ENCODE measurements at places on chromosomes 7 and 10.

GRCh38 chr10:34200355-34200901 lies 614.7 kb downstream of the PARD3 start:
- H3K27ac ChIP-seq, result no peak overlapping the region
- H3K4me3 ChIP-seq, result no peak overlapping the region
- peaks cover 3% of the 10 kb centered on the region for H3K4me1 ChIP-seq
- DNase-seq, result peak; percentile 27
- H3K27me3 ChIP-seq, result no peaks in the 10 kb centered on the region
- H3K36me3 ChIP-seq, result no peaks in the 10 kb centered on the region

DNA sequence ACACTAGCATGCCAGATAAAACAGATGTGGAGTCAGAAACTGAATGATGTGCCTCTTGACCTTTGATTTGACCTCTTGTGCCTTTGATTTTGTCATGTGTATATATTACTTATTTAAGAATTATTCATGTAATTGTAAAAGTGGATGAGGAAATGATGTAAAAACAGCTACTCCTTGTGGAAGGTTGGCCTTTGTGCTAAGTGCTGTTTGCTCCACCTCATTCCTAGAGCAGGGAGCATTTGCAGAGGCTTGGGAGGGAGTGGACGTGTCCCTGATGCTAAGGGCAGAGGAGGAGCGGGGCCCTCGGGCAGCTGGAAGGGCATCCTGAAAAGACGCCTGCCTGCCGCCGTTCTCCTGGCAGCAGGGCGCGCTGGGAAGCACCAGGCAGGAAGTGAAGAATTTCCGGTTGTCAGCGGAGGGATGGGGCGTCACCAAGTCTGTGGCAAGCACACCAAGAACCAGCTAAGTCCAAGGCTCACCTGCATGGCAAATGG lies 197.6 kb upstream of the ZNF32 start:
- H3K27me3 ChIP-seq, result peaks cover 2% of the 10 kb centered on the region
- no peaks in the 10 kb centered on the region for H3K4me1 ChIP-seq
- DNase-seq, result no peak
- no peak overlapping the region for H3K4me3 ChIP-seq
- no peak overlapping the region for H3K27ac ChIP-seq
- H3K36me3 ChIP-seq, result no peaks in the 10 kb centered on the region

- no peak overlapping the region for H3K4me3 ChIP-seq
- no peaks in the 10 kb centered on the region for H3K27me3 ChIP-seq
- H3K4me1 ChIP-seq, result no peaks in the 10 kb centered on the region
- no peak for DNase-seq
- no peaks in the 10 kb centered on the region for H3K36me3 ChIP-seq
- no peak overlapping the region for H3K27ac ChIP-seq
Measured at GRCh38 chr7:138407792-138408191, 52.3 kb upstream of the TRIM24 start.

DNA sequence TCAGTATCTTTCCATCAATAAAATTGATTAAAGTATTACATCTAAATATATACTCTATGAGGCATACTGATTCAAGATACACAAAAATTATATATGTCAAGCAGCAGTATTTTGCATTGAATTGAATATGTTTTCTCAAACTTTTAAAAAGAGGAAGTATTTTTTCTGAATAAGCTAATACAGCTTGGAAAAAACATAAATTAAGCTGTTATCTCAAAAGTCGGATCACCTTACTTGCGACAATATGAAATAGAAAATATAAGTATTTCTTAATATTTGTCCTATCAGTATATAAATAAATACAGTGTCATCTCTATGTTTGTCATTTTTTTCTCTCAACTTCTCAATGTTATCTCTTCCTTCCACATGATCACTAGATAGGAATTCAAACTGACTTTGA lies 139.3 kb downstream of the MBL2 start:
- H3K27me3 ChIP-seq, result no peaks in the 10 kb centered on the region
- no peaks in the 10 kb centered on the region for H3K36me3 ChIP-seq
- H3K4me1 ChIP-seq, result no peaks in the 10 kb centered on the region
- H3K4me3 ChIP-seq, result no peak overlapping the region
- DNase-seq, result no peak
- no peak overlapping the region for H3K27ac ChIP-seq

DNA sequence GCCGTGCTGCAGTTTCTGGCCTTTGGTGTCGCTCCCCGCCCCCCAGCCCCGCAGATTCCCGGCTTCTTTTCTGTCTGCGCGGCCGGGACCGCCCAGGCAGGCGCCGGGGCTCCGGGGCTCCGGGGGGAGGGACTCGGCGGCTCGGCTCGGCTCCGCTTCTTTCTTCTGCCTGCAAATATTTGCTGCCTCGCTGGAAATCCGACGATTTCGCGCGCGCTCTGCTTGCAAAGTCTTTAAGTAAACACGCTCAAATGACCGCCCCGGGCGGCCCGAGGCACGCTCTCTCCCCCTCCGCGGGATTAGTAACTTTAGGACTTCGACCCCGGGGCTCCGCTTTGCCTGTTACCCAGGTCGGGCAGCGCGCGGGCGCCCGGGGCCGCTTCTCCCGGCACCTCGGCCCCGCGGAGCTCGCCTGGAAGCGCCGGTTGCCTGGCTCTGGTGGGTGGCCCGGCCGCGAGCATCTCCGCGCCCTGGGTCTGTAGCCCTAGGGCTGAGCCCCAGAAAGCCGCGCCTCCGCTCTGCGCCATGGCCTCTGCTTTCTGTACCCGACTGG lies 3.9 kb upstream of the GATA3 start:
- H3K36me3 ChIP-seq, result no peaks in the 10 kb centered on the region
- peaks cover 99% of the 10 kb centered on the region for H3K27me3 ChIP-seq
- peaks cover 41% of the 10 kb centered on the region for H3K4me1 ChIP-seq
- no peak overlapping the region for H3K27ac ChIP-seq
- H3K4me3 ChIP-seq, result peak overlapping the region; percentile 28
- DNase-seq, result peak; percentile 85

DNA sequence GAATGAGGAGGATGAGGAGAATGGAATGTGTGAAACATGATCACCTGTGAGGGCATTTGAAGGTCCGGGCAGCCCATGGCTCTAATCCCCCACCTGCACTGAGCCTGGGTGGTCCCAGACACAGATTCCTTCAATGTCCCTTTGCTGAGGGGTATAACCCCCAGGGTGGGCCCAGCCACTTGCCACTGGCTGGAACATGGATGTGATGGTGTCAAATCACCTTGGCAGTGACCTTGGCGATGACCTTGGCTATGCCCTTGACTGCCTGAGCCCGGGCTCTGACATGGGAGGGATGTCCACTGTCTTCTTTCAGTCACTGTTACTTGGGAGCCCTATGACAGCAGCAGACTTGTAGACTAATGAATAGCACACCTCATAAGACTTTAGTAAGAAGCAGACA lies 44.0 kb downstream of the PRKCQ start:
- DNase-seq, result no peak
- no peaks in the 10 kb centered on the region for H3K27me3 ChIP-seq
- H3K27ac ChIP-seq, result no peak overlapping the region
- no peaks in the 10 kb centered on the region for H3K36me3 ChIP-seq
- no peak overlapping the region for H3K4me3 ChIP-seq

DNA sequence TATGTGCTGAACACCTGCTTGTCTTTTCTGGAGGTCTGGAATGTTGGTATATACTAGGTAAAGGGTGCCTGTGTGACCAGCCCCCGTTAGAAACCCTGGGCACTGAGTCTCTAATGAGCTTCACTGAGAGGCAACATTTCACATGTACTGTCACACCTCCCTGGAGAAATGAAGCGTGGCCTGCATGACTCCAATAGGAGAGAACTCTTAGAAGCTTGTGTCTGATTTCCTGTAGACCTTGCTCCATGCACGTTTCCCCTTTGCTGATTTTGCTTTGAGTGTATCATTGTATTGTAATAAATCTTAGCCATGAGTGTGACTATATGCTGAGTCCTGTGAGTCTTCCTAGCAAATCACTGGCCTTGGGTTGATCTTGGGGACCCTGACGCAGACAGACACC lies 82.8 kb downstream of the PPP1R3C start:
- no peak for DNase-seq
- H3K36me3 ChIP-seq, result no peaks in the 10 kb centered on the region
- no peak overlapping the region for H3K4me3 ChIP-seq
- H3K27ac ChIP-seq, result no peak overlapping the region
- H3K4me1 ChIP-seq, result peaks cover 13% of the 10 kb centered on the region

DNA sequence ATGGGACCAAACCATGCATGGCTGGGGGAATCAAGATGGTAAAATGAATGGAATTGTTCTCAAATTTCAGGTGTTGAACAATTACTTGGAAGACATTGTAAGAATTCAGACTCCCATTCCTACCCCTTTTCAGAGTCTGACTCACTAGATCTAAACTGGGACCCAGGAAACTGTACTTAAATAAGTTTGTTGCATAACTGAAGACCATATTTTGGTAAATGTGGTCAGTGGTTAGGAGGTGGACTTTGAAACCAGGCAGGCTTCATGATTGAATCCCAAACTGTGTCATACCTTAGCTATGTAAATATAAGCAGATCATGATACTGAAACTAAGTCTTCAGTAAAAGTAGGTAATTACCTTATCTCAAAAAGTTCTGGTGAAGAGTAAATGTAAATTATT lies 41.7 kb downstream of the ZWINT start:
- no peaks in the 10 kb centered on the region for H3K27me3 ChIP-seq
- no peaks in the 10 kb centered on the region for H3K36me3 ChIP-seq
- H3K4me1 ChIP-seq, result no peaks in the 10 kb centered on the region
- no peak overlapping the region for H3K27ac ChIP-seq
- no peak for DNase-seq
- H3K4me3 ChIP-seq, result no peak overlapping the region

- peaks cover 11% of the 10 kb centered on the region for H3K36me3 ChIP-seq
- no peak for DNase-seq
- H3K27ac ChIP-seq, result no peak overlapping the region
- H3K4me3 ChIP-seq, result no peak overlapping the region
- H3K4me1 ChIP-seq, result peaks cover 5% of the 10 kb centered on the region
Measured at GRCh38 chr10:124392626-124393342, 25.9 kb downstream of the OAT start.

DNA sequence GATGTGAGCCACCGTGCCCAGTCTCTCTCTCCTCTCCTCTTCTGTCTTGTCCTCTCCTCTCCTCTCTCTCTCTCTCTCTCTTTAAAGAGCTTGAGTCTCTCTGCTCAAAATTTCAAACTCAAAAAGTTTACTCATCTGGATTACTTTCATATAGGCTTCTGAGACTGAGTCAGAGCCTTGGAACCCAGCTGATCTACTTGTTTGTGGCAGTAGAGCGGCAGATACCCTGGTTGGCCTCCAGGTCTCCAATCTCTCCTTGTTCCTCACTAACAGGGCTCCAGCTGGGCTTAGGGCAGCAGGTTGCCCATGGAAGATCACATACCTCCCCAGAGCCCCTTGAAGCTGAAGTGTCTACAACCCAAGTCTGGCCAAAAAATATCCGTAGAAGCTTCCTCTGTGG lies 51.0 kb downstream of the HHEX start:
- H3K4me1 ChIP-seq, result no peaks in the 10 kb centered on the region
- no peak overlapping the region for H3K4me3 ChIP-seq
- peaks cover 4% of the 10 kb centered on the region for H3K27me3 ChIP-seq
- no peak overlapping the region for H3K27ac ChIP-seq

DNA sequence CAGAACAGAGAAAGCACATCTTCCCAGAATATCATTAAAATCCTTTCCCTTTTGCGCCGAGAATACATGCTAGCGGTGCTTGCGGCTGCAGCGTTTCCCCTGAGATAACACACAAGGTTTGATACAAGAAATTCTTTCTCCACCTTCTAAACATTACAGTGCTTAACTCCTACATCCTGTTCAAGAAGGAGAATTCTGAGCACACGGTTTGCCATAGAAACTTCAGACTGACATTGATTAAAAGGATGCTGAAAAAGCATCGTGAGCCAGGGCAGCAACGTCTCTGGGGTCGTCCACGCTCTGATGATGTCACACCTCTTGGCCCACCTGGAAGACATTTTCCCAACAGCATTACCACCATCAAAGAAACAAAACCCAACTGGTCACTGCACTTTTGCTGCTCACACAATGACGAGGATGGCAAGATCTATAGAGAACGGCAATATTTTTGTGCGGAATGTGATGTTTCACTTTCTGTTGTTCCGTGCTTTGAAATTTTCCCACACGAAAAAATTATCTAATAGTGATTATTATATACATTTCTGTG lies 27.0 kb upstream of the PRSS1 start:
- H3K4me1 ChIP-seq, result no peaks in the 10 kb centered on the region
- H3K27me3 ChIP-seq, result no peaks in the 10 kb centered on the region
- H3K4me3 ChIP-seq, result no peak overlapping the region
- no peak for DNase-seq
- no peak overlapping the region for H3K27ac ChIP-seq
- H3K36me3 ChIP-seq, result no peaks in the 10 kb centered on the region

GRCh38 chr10:72126184-72126871 lies 38.0 kb upstream of the SPOCK2 start:
- H3K27me3 ChIP-seq, result no peaks in the 10 kb centered on the region
- H3K27ac ChIP-seq, result no peak overlapping the region
- H3K4me1 ChIP-seq, result peaks cover 11% of the 10 kb centered on the region
- DNase-seq, result no peak
- H3K36me3 ChIP-seq, result no peaks in the 10 kb centered on the region

DNA sequence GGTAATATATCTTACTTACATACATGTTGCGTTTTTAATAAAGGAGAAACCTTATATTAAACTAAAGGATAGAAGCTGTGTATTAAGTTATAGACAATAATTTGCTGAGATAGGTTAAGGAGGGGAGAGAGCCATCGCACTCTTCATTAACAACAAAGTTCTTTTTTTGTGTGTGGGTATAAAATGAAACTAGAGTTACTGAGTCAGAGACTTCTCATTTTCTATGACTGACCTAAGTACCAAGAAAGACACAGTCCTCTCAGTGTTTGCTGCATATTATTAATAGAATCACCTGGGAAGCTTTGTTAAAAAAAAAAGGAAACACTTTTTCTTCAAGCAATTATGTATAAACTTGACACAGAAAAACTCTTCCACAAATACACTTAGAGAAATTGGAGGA lies 31.4 kb downstream of the FEZF1 start:
- H3K36me3 ChIP-seq, result no peaks in the 10 kb centered on the region
- H3K27ac ChIP-seq, result no peak overlapping the region
- H3K4me1 ChIP-seq, result no peaks in the 10 kb centered on the region
- H3K4me3 ChIP-seq, result no peak overlapping the region
- no peaks in the 10 kb centered on the region for H3K27me3 ChIP-seq

GRCh38 chr7:138649506-138649905 lies 51.7 kb downstream of the SVOPL start:
- H3K4me1 ChIP-seq, result no peaks in the 10 kb centered on the region
- no peak overlapping the region for H3K4me3 ChIP-seq
- no peaks in the 10 kb centered on the region for H3K27me3 ChIP-seq

DNA sequence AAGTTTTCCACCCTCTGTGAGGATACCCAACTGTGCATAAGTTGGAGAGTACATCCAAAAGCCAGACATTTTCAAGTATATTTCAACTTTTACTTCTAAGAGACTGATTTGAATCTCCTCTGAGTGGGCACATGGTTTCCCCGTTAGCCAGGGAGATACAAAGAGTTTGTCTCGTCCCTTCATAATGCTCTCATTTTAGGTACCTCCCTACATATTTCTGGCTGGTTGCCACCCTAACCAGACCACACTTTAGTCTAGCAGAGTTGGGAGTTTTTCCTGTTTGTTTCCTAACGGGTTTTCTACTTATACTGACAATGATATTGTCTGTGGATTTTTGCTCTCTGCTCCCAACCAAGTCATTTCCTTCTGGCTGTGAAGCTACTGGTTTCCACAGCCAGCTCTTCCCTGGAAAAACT lies 180.3 kb downstream of the CCDC71L start:
- peaks cover 9% of the 10 kb centered on the region for H3K4me1 ChIP-seq
- H3K4me3 ChIP-seq, result no peak overlapping the region
- H3K36me3 ChIP-seq, result no peaks in the 10 kb centered on the region
- no peak overlapping the region for H3K27ac ChIP-seq
